Amniotic stem cell (primary cell): ENCODE measurements at places on chromosomes 3 and 15.

DNA sequence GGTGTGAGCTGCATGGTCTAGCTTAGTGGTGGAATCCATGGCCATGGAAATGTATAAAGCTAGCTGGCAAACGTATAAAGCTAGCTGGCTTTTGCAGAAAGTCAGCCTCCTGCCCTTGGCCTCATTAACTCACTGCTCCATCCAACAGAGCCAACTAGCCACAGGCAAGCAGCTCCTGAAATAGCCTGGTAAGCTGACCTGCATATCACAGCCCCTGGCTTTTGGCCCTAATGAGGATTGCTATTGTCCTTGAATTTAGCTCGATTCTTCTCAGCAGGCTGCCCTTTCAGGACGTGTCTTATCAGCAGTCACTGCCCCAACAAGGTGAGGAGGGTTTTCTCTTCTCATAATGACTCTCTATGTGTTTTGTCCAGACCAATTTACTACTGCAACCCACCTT lies 446.8 kb downstream of the WDR72 start:
- DNase-seq = no peak

DNA sequence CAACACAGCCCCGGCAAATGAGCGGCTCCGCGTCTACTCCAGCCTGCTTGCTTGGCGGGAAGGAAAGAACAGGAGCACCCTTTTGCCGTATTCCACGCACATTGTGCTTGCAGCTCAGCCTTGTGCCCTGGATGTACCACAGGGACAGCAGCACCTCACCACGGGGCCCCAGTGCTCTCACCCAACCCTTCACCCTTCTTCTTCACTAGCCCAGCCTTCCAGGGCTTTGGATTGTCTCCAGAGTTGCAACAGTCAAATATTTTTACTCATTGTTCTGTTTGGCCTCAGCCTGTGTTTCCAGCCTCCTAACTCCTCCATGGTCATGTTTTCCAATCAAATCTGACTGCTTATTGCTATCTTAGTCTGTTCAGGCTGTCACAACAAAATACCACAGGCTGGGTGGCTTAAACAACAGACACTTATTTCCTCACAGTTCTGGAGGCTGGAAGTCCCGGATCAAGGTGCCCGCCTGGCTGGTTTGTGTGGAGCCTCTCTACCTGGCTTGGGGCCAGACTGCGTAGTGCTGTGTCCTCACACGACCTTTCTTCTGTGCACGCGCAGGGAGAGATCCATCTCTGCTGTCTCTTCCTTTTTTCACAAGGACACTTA lies 79.2 kb upstream of the ABHD17C start:
- DNase-seq = no peak

DNA sequence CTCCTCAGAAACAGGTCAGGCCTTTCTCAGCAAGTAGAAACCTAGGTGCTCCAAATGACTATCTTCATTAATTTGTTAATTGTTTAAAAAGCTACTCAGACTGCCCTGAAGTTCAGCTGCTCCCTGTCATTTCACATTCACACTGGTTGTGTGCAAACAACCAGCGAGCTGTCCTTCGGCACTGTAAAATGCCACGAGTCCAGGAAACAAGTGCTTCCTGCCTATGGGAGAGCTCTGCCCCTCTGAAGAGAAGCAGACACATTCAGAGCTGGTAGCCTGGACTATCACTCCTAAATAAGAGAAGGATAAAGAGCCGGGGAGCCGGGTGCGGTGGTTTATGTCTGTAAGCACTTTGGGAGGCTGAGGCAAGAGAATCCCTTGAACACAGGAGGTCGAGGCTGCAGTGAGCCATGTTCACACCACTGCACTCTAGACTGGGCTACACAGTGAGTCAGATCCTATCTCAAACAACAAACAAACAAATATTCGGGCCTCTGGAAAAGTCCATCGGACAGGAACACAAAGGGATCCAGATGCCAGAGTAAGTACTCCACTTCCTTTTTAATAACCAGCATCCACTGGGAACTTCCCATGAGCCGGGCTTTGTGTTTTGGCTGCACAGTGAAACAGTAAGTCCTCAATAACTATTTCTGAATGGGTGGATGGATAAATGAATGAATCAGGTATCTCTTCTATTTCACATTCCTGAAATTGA lies 114.4 kb upstream of the WNT5A start:
- DNase-seq = no peak

DNA sequence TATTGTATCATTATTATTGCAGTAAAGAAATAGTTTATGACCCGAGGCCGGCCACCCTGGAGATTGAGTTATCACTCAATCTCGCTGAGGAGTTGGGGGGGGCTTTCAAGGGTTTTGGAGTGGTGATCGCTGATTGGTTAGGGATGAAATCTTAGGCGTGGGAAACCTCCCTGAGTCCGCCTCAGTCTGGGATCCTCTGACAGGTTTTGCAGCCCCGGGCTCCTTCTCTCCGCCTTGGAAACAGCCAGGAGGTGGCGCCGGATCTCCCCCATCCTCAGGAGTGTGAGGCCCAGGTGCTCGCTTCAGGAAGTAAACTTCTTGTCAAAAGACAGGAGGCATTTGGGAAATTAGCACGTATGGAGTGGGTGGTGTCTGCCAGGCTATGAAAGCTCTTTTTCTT lies 41.1 kb upstream of the SEC61A1 start:
- no peak for DNase-seq

DNA sequence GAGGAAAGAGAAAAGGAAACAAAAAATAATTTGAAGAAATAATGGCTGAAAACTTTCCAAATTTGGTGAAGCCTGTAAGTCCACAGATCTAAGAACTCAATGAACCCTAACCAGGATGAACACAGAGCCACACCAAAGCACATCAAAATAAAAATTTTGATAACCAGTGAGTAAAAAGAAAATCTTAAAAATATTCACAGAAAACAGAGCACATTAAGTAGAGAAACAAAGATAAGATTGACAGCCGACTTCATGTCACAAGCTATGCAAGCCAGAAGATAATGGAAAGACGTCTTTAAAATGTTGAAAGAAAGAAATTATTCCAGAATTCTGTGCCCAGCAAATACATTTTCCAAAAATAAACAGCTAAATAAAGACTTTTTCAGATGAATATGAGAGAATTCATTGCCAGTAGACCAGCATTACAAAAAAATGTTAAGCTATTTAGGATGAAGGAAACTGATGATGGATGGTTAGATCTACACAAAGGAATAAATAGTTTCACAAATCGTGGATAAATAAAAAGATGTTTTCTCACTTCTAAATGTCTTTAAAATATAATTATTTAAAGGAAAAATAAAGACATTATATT lies 140.2 kb upstream of the SKOR1 start:
- no peak for DNase-seq

DNA sequence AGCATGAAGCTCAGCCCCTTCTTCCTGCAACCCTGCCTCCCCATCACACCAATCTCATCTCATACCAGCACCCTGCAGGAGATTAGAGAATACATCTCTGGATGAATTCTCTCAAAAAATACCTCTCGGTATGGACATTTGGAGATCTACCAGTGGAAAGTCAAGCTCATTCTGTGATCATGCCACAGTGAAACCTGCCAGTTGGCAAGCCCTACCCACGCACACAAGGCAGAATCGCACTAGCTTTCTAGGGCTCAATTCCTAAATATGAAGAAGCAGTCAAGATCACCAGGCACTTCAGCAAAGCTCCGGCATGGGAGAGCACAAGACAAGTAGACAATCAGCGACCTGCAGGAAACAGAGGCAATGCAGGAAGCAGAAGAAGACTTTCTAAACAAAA lies 221.2 kb downstream of the NTRK3 start:
- DNase-seq = no peak

DNA sequence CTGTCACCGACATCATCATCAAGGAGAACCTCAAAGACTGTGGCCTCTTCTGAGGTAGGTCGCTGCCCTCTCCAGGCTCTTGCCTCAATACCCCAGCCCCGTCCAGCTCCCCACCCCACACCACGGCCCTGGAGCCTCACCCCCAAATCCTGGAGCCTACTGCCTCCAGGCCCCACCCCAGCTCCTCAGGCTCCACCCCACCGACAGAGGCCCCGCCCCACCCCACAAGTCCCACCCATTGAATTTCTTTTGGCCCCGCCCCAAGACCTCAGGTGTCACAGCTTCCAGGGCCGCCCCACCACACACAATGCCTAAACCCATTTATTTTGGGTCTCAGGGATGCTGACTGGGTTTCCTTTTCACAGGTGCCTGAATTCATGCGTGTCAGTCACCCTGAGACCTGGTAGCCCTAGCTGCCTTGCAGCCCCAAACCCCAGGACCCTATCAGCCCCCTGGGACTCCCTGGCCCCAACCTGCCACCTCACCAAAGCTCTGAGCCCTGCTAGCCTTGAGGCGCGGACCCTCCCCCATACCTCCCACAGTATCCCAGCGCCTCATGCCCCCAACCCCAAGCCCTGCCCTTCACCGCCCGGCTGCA lies 3.6 kb downstream of the GNAT1 start:
- no peak for DNase-seq

- no peak for DNase-seq
These were observed 328.9 kb downstream of the CHL1 start for GRCh38 chr3:525415-525814.
